Activated CD8-positive, alpha-beta T cell treated with anti-CD3 and anti-CD28 coated beads for 36 hours (primary cell): ENCODE measurements at places on chromosomes 5 and 9. TPM values are rescaled to one million over a fixed set of nuclear protein-coding genes. Genes with fewer than 3 reads are reported as not detected.

The SLC34A1 gene
- 0.43 TPM for total RNA-seq

- peak; percentile 36 for DNase-seq
Measured at GRCh38 chr5:52988335-52989024, 672 bp upstream of the ITGA2 start.

GRCh38 chr9:134040176-134040565, 14.9 kb downstream of the BRD3OS start:
- DNase-seq = no peak

GRCh38 chr9:109273869-109274268, 47.0 kb downstream of the EPB41L4B start:
- DNase-seq = no peak

The PCDHGC5 gene
- total RNA-seq = not detected

- no peak for DNase-seq
Measured at GRCh38 chr9:126157423-126157822, 169.2 kb upstream of the MVB12B start.

The LRRC26 gene
- not detected for total RNA-seq

The ADGRD2 gene
- not detected for total RNA-seq

DNA sequence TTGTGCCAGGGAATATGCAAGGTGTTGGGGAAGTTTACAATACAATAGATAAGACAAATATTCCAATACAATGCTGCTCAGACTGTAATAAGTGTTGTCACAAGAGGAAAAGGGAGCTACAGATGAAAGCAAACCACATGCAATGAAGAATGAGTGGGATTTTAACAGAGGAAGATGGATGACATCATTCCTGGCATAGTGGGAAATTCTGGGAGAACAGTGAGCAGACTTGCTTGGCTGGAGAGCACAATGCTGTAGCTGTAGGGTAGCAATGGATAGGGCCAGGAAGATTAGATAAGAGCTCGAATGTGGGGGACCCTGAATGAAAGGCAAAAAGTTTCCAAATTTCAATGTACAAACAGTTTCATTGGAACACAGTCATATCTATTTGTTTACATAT, 9.5 kb upstream of the DPYSL3 start:
- no peak for DNase-seq

The SMIM32 gene
- not detected for total RNA-seq

GRCh38 chr5:157232706-157233105, 33.2 kb upstream of the CYFIP2 start:
- DNase-seq = no peak

The TCOF1 gene
- total RNA-seq = 114 TPM

DNA sequence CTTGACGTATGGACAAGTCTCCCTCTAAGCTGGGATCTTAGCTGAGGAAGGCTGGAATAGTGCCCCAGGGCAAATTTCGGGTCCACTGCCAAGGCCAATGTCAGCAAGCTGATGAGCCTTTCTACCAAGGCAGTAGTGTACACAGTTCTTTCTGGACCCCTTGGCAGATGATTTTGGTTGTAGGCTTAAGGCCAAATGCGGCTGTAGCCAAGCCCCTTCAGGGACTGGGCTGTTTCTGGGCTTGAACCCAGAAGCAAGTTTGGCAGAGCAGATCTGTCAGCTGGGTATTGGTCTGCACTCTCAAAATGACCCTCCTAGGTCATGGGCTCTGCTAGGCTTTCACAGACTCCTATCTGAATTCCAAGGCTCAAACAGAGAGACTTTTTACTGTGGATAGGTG, 121.6 kb downstream of the ADAMTSL1 start:
- DNase-seq = no peak

The TRMO gene
- total RNA-seq = 13.3 TPM

- no peak for DNase-seq
Measured at GRCh38 chr5:36669015-36669651, 62.7 kb downstream of the SLC1A3 start.

- no peak for DNase-seq
Measured at GRCh38 chr9:11749396-11749795, 943.8 kb upstream of the TYRP1 start.
